ENCODE measurements at places on chromosomes 1 and 21.

DNA sequence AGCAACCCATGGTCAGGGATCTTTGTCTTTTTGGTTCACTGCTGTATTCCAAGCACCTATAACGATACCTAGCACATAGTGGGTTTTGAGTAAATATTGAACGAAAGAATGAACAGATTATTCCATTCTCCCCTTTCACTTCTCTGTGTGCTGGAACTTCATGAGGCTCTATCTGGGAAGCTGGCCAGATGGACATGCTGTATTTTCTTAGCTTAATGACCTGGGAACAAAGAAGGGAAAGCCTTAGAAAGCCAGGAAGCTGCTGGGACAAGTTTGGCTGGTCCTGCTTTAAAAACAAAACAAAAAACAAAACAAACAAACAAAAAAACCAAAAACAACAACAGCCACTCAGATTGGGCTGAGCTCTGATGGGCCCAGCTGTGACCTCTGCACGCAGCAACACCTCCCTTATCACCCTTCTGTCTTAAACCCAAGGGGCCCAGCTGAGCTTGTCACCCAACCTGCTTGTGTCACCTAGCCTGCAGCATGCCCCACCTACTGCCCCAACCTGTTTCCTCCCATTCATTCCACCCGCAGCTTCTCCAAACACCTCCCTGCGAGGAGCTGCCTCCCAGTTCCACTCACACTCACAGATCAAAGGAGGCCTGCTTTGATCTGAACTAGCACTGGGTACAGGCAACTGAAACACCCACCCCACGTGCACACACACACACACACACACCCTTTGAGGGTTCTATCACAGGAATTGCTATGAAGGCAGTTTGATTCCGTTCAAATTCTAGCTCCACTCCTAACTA is 37.1 kb downstream of the SLC30A1 start:
- peak; percentile 44 for DNase-seq

DNA sequence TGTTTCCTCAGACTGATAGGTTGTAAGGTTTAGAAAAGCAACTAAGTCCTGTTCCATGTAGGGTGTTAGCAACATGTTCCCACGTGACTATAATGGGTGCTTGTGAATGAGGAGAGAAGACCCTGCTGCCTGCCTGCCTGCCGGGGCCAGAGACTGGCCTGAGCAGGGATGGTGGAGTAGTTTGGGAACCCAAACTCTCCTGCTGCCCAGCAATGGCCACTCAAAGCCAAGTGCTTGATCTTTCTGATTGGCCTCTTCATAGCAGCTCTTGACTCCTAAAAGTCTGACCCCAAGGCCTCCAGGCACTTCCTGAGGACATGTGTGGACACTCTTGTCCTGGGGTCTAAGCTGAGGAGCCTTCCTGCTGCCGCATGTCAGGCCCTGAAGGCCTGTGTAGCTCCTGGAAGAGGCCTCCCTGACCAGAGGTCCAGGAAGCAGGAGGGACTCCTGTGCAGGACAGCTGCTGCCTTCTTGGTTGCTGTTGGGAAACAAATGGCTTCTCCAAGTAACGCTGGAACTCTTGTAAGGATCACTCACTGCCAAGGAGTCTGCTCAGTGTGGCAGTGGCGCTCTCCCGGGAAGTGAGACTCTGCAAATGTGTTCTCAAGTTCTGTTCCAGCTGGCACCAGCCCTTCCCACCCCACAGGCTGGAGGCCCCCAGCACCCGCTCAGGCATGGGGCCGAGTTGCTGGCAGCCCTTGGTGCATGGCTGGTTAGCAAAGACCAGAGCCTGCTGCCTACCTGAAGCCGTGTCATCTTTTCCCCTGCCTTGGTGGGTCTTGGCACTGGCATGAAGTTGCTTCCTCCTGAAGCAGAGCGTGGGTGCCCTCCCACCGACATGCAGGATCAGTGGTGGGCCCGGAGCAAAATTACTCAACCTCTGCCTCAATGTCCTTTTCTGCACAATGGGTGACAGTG is 35.5 kb downstream of the MAN1C1 start:
- no peak for DNase-seq

DNA sequence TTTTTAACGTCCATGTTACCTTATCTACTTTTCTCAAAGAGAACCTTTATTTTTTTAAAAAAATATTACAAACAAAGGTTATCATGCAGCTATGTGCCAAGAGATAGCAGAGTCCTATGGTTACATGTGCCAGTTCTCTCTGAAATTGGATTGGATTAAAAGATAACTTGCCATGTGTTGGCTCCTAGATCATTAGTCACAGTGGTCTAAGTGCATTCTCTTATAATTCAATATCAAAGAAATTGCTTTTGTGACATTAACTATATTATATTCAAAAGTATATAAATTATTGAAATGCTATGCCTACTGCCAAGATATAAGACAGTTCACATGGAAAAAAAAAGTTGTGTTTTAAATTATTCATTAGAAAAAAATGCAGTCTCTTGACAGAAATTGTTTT is 494.2 kb downstream of the NEGR1 start:
- DNase-seq, result no peak

- DNase-seq, result no peak
These were observed 146.9 kb downstream of the PDE4B start for GRCh38 chr1:65939636-65940035.

GRCh38 chr21:37699024-37699775 is 217.1 kb downstream of the KCNJ6 start:
- DNase-seq, result no peak

GRCh38 chr21:26826801-26827200 is 18.4 kb downstream of the ADAMTS1 start:
- DNase-seq, result no peak

DNA sequence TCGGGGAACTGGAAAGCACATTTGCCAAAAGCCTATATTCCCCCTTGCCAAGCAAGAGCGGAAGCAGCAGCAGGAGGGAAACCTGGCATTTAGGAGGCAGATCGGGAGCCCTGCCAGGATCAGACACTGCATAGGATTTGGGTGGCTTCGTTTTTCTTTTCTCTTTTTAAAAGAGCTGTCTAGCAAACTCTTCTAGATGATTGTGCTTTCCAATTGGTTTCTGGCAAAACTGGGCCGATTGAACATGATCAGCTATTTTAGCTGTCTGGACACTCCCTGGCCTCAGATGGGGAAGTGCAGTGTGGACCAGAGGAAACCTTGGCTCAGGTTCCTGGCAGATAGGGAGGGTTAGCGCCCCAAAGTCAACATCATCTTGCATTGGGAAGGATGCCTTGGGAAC is 414.0 kb upstream of the KAZN start:
- no peak for DNase-seq

DNA sequence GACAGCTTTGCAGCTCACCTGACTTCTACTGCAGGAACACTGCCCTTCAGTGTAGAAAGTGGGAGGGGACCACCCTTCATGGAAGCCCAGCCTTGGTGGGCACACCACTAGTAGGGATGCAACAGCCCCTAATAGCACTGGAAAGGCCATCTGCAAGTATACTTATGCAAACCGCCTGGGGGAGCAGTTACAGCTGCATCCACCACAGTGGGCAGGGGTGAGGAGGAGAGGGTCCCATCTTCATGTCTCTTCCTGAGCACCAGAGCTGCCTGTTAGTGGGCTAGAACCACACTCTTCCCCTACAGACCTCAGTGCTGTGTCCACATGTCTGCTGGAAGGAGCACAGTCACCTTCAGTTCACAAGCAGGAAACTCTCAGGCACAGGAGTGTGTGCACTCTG is 66.2 kb upstream of the LHX8 start:
- no peak for DNase-seq

GRCh38 chr1:73637264-73637663 is 560.7 kb downstream of the LRRIQ3 start:
- no peak for DNase-seq

- DNase-seq, result peak; percentile 79
These were observed 84.5 kb upstream of the KCNE2 start for GRCh38 chr21:34279285-34279684.

DNA sequence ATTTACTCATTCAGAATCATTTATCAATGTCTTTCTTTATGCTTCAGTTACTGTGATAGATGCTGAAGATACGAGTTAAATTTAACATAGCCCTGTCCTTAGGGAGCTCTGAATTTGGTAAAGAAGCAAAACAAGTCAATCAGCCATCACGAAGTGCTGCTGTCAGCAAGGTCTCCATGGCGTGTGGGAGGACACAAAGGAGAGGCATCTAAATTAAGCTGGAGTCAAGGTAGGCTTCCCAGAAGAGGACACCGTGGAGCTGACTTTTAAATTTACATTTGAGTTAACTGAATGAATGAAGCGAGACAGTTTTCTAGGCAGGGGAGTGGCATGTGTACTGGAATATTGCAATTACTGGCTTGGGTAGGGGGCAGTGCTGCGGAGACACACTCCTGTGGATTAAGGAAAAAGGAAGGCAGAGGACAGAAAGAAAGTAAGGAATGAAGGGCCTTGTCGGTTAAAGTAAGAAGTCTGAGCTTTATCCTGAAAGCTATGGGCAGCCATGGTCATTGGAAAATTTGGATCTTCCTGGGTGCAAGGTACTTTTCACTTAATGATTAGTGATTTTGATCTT is 41.3 kb upstream of the C1orf87 start:
- no peak for DNase-seq

GRCh38 chr1:35894656-35895055 is 11.6 kb downstream of the AGO1 start:
- no peak for DNase-seq

Data from umbilical cord (tissue), 2 donors.